Hematopoietic multipotent progenitor cell treated with erythropoietin and hydrocortisone succinate and interleukin-3 and kit ligand, for 6 days (in vitro differentiated cells): ENCODE measurements at places on chromosomes 11 and 22.

DNA sequence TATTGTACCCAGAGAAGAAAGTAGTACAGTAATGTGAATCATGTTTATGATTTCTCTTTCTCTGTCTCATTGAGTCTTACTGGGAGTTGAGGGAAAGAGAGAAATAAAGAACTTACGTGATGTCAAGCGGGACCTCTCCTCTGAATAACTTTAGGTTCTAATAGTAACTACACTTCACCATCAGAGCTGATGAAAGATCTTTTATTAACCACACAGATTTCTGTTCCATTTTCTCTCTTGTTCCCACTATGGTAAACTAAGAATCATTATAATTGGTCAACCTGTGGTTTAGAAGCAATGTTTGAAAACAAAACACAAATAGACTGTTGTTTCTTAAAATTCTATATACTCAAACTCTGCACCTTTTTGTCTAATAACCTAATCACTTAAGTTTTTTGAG is 142.3 kb downstream of the ELP4 start:
- no peak for DNase-seq

- no peak for DNase-seq
Measured at GRCh38 chr11:78838417-78838816, 263.8 kb upstream of the NARS2 start.

DNA sequence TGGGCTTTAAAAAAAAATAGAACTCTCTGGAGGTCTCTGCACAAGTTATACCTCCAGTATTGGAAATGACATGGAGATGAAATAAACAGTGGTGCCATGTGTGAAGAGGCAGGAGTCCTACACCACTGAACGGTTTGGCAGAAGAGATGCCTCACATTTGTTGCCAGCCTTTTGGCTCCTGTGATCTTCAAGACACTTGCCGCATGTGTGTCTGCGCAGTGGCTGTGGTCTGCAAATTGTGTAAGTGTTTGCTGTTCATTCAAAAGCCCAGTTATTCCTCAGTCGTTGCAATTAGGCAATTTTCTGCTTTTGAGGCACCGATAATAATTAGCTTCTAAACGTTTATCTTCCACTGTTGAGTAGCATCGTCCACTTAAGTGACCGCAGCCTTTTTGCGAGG is 319.1 kb downstream of the BRD1 start:
- DNase-seq = no peak

DNA sequence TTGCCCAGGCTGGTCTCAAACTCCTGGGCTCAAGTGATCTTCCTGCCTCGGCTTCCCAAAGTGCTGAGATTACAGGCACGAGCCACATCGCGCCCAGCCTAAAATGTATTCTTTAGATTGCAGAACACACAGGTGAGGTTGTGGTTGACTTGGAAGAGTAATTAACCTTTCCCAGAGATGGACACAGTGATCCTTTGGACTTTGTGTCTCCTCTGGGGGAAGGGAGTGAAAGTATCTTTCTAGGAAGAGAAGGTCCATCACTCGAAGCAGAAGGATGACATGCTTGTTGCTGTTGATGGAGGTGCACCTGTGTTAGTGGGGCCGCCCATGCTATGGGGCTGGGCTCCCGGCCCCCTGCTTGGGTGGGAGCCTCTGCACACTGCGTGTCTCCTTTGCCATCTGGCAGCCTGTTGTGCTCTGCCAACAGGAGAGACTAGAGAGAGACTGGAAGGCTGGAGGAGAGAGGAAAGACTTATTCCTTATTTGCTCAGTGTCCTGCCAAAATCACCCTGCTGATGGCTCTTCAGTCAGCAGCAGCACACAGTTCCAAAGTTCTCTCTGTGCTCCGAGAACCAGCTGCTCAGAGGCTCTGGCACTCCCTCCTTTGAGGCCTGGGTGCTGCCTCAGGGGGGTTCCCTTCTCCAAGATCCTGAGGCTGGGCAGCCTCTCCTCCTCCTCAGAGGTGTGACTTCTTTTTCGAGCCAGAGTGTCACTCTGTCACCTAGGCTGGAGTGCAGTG is 33.1 kb upstream of the CYB5R3 start:
- no peak for DNase-seq

GRCh38 chr22:44691796-44692661 is 10.0 kb upstream of the PRR5 start:
- DNase-seq = no peak

DNA sequence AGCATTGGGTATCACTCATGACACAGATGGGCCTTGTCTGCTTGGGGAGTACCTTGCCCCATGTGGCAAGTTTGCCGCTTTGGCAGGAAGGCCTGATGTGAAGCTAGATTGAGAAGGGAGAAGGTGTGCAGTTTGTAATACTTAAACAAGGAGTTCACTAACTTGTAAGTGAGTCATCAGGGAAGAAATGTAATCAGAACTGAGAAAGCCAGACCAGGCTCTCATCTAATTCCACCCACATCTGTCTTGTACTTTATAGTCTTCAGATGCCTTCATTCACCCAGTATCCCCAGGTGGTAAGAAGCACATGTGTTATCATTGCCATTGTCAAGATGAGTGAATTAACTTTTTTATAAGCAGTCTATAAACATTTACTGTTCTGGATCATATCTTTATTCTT is 116.0 kb upstream of the DDI1 start:
- DNase-seq = no peak

GRCh38 chr11:56910046-56910773 is 78.5 kb upstream of the OR5AK2 start:
- no peak for DNase-seq

GRCh38 chr11:72625691-72626413 is 48.4 kb downstream of the PDE2A start:
- no peak for DNase-seq

- DNase-seq = peak; percentile 77
Measured at GRCh38 chr11:48307760-48308386, 1.9 kb downstream of the OR4S1 start.

DNA sequence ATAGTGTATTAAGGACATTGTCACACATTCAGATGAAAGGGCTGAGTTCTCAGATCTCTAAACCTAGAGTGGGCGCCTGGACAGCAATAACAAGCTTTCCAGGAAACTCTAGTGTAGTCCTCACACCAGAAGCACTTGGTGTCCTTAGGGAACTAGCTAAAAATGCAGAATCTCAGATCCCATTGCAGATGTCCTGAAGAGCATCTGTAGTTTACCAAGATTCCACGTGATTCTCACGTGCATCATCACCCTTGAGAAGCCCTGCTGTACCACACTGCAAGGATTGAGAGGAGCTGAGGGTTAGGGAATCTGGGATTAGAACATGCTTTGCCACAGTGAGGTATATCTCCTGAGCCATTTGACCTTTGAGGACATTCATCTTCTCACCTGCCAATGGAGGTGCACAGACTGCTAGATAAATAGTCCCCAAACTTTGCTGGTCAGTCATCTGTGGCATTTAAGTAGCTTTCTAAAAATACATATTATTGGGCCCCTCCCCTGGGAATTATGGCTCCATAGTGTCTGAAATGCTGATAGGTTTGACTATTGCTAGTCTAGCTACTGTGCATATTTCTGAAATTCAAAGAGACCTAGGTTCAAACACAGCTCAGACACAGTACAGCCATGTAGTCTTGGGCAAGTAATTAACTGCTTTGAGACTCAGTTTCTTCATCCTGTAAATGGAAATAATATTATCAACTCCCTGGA is 1068.9 kb downstream of the OPCML start:
- no peak for DNase-seq

- no peak for DNase-seq
Measured at GRCh38 chr11:119793335-119793984, 64.5 kb upstream of the NECTIN1 start.

GRCh38 chr11:64856382-64857227 is 12.2 kb upstream of the CDC42BPG start:
- DNase-seq = no peak

DNA sequence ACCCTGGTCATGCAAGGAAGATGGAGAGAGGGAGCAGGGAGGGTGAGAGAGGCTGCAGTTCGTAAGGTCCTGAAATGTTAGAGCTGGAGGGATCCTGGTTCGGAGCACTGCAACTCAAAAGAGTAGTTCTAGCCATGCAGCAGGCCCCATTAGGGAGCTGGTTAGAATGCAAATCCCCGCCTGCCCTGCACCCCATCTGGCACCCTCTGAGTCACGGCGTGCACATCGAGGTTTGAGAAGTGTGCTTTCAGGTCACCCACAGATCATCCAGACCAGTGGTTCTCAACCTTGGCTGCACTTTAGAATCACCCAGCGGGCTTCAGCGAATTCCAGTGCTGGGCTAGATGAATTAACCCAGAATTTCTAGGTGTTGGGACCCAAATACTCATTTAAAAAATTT is 48.2 kb downstream of the ST3GAL4 start:
- no peak for DNase-seq

DNA sequence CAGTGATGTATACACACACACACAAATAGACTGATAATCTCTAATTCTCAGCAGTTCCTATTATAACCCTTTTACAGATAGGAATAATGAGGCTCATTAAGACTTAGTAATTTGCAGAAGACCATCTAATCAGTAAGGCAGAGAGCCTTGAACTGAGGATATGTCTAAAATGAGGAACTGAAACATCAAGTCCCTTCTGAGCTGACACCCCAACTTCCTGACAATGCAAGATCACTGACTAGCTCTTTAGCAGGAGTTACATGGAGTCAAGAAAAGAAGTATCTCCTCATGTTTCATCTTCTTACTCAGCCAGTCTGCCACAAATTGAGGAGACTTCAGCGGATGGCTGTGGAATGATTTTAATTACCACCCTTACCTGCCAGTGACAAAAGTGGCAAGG is 193.0 kb downstream of the MSANTD4 start:
- peak; percentile 17 for DNase-seq

GRCh38 chr11:4881860-4882500 is at the start of gene OR51T1:
Gene OR51T1, plus strand, starts transcription at chr11:4881900. Its CDS starts 0 bp downstream, at chr11:4881900.
- no peak for DNase-seq

DNA sequence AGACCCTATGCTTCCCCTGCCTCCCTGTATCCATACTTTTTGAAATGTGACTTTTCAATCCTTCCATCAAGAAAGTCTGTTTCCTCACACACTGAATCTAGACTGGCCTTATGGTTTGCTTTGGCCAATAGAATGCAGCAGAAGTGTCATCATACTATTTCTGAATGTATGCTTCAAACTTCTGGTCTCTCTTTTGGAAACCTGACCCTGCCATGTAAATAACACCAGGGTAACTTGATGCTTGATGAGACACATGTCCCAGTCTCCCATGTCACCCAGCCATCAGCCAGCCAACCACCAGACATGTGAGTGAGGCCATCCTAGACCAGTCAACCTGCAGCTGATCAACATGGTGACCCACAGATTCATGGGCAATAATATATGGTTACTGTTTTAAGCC is 29.7 kb upstream of the CAVIN3 start:
- no peak for DNase-seq

DNA sequence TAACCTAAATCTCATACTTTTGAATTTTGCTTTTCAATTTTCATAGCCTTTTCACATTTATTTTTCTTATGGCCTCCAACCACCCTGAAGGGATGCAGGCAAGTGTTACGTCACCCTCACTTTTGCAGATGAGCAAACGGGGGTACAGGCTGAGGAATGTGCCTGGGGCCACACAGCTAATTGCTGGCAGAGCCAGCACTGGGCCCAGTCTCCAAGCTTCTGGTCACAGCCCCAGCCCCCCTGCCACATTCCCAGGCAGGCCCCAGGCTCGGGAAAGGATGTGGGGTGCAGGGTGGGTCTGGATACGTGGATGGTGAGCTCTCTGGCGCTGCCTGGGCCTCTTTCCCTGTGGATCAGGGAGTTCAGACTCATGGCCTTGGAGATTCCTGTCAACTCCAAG is 138.6 kb downstream of the PKNOX2 start:
- no peak for DNase-seq

DNA sequence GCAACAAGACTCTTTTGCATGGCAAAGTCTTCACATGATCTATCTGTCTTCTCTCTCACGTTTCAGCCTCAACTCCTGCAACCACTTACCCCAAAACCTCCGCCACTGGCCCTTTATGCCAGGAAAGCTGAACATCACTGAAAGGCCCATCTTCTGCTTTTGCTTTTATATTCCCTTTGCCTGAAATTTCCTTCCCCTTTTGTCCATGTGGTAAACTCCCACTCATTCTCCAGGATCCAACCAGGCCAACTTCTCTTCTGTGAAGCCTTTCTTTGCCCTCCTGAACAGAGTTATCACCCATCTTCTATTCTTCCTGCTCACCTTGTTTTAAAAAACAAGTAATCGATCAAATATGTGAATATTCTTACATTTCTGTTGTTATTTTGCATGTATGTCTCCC is 117.8 kb downstream of the WNT11 start:
- DNase-seq = no peak

GRCh38 chr11:93895106-93895862 is 44.9 kb upstream of the VSTM5 start:
- DNase-seq = peak; percentile 77

DNA sequence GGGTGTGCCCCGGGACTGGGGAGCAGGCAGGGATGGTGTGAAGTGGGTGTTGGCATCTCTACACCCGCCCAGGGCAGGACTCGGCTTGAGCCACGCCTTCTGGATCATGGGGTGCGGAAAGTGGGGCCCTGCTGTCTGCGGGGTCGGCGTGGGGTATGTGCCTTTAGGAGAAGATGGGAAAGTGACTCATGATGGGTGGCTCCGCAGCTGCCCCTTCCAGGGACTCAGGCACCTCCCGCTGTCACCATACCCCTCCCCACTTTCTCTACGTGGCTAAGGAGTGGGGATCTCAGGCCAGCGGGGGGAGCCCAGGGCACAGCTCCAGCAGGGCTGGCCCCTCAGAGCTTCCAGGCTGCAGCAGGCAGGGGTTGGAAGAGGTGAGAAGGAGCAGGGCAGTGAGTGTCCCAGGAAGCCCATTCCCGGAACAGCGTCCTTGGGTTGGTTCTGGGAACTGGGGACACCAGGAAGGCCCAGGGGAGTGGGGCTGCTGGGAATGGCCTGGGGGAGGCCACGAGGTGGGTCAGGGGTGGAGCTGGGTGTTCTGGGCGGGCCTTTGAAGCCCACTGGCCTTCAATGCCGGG is 102.9 kb upstream of the FGF3 start:
- DNase-seq = no peak

GRCh38 chr11:36162883-36163434 is 126.3 kb downstream of the COMMD9 start:
- DNase-seq = peak; percentile 73
